H9 (cell line): ENCODE measurements at places on chromosomes 6 and 20.

- DNase-seq, result peak; percentile 81
These were observed 32.8 kb upstream of the BCAS1 start for GRCh38 chr20:54103067-54103761.

DNA sequence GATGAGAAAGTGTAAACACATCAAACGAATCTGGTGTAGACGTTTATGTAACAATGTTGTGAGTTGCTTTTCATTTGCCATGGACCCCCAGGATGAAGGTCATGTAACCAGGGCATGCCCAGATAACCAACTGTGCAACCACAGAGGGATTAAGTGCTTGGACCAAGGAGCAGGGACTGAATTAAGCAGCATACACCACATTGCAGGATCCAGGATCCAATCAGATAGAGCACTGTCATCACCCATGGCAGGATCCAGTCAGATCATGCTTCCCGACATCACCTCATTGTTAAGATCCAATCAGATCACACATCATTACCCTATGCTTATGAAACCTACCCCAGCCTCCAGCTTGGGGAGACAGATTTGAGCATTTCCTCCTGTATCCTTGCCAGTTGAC lies 74.3 kb upstream of the RCAN2 start:
- DNase-seq, result no peak

DNA sequence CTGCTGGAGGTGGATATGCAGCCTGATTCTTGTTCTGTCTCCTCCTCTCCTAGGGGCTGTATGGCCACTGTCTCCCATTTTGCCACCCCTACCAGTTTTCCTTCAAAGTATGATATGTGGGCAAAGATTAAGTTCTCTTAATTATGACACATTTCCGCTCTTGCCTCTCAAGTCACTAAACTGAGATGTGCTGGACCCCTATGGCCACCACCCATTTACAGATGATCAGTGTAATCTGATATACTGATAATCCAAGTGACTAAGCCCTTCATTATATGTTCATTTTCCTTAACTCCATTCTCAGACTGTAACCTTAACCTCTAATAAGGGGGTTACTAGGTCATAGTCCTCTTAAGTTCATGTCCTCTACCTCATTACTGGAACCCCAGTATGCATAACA lies 711 bp upstream of the C20orf141 start:
- no peak for DNase-seq

DNA sequence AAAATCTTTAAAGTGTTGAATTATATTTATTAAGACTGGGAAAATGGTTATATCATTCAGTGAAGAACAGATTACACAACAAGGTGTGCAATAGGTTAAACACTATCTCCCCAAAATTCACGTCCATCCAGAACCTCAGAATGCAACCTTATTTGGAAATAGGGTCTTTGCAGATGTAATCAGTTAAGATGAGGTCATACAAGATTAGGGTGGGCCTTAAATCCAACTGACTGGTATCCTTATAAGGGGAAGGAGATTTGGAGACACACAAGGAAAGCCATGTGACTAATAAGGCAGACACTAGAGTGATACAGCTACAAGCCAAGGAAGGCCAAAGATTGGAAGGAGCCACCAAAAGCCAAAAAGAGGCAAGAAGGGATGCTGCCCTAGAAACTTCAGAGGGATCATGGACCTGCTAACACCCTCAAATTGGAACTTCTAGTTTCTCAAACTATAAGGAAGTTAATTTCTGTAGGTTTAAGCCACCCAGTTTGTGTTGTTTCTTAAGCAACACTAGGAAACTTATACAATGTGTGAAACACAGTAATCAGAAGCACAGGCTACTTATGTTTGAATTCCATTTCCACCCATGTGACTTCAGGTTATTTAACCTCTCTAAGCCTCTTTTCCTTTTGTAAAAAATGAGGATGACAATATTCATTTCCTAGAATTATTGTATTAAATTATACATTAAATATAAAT lies 16.9 kb downstream of the ILRUN start:
- DNase-seq, result no peak

GRCh38 chr6:48099713-48100587 lies 11.0 kb downstream of the PTCHD4 start:
- DNase-seq, result no peak
